ENCODE measurements at places on chromosomes 13 and 19. TPM values are rescaled to one million over a fixed set of nuclear protein-coding genes. Genes with fewer than 3 reads are reported as not detected.

The RDH8 gene
- total RNA-seq, result not detected

The TRPM4 gene
- 51.6 TPM for total RNA-seq

DNA sequence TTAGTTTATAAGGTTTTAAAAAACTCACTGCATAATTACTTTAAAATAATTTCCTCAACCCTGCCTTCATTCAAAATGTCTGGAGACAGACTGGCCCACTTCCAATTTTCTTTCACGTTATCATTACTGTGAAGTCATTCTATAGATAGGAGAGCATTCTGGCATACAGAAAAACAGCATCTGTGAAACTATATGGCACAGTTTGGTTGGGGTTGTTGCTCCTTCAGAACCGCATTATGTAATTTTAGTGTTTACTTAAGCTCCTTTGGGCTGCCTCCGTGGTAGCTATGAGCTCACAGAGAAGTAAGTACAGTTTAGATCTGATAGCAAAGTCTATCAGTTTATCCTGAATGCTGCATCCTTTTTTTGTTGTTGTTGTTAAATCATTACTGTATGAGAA, 104.3 kb downstream of the KCNRG start:
- no peak overlapping the region for H3K4me3 ChIP-seq
- H3K4me1 ChIP-seq, result peaks cover 64% of the 10 kb centered on the region
- H3K36me3 ChIP-seq, result no peaks in the 10 kb centered on the region
- no peak for DNase-seq

The S1PR5 gene
- 2.4 TPM for total RNA-seq

The CEACAM21 gene
- total RNA-seq, result 28.8 TPM

The PBX4 gene
- total RNA-seq, result 3.7 TPM

DNA sequence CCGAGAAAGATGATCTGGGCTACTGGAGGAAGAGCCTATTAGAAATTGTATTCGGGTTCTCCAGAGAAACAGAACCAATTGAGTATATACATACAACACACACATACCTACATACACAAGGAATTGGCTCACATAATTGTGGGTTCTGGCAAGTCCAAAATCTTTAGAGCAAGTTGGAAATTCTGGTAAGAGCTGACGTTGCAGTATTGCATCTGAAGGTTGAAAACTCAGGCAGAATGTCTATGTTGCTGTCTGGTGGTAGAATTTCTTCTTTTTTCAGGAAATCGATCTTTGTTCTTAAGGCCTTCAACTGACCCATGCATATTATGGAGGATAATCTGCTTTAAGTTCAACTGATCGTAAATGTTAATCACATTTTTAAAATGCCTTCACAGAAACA, 15.5 kb upstream of the OLFM4 start:
- H3K27me3 ChIP-seq, result no peaks in the 10 kb centered on the region
- DNase-seq, result no peak
- H3K4me3 ChIP-seq, result no peak overlapping the region
- H3K4me1 ChIP-seq, result no peaks in the 10 kb centered on the region
- no peaks in the 10 kb centered on the region for H3K36me3 ChIP-seq

- DNase-seq, result no peak
- H3K4me3 ChIP-seq, result no peak overlapping the region
- peaks cover 10% of the 10 kb centered on the region for H3K27me3 ChIP-seq
- no peaks in the 10 kb centered on the region for H3K4me1 ChIP-seq
- H3K27ac ChIP-seq, result no peak overlapping the region
These were observed 20.6 kb downstream of the ELAVL3 start for GRCh38 chr19:11460207-11460606.

The CCDC61 gene
- total RNA-seq, result 16.3 TPM

DNA sequence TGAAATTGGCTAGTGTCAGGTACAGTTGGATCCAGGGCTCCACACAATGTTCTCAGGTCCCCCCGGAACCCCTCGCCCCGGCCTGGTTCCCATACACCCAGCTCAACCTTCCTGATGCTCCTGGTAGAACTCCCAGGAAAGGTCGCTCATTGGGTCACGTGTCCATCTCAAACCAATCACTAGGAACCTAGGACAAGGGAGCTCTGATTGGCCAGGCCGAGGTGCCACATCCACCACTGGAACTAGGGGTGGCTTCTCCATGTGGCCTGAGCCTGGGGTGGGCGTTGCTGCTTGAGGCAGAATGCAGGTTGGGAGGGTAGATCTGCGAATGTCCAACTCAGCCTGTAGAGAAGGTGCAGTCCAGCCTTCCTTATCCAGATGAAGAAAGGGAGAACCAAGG, 6.9 kb upstream of the MEF2B start:
- no peaks in the 10 kb centered on the region for H3K4me1 ChIP-seq
- H3K27me3 ChIP-seq, result no peaks in the 10 kb centered on the region
- no peak overlapping the region for H3K27ac ChIP-seq
- H3K4me3 ChIP-seq, result no peak overlapping the region
- DNase-seq, result no peak

The ZIC2 gene
- not detected for total RNA-seq

The NAT14 gene
- 16.6 TPM for total RNA-seq

GRCh38 chr19:50008532-50008931, 16.6 kb downstream of the VRK3 start:
- H3K4me1 ChIP-seq, result peaks cover 13% of the 10 kb centered on the region
- peaks cover 90% of the 10 kb centered on the region for H3K36me3 ChIP-seq
- H3K27me3 ChIP-seq, result no peaks in the 10 kb centered on the region
- no peak overlapping the region for H3K4me3 ChIP-seq
- no peak overlapping the region for H3K27ac ChIP-seq
- no peak for DNase-seq

GRCh38 chr19:28652765-28653164, 560.2 kb downstream of the UQCRFS1 start:
- no peak for DNase-seq
- H3K27ac ChIP-seq, result no peak overlapping the region
- no peaks in the 10 kb centered on the region for H3K27me3 ChIP-seq
- H3K4me3 ChIP-seq, result no peak overlapping the region

DNA sequence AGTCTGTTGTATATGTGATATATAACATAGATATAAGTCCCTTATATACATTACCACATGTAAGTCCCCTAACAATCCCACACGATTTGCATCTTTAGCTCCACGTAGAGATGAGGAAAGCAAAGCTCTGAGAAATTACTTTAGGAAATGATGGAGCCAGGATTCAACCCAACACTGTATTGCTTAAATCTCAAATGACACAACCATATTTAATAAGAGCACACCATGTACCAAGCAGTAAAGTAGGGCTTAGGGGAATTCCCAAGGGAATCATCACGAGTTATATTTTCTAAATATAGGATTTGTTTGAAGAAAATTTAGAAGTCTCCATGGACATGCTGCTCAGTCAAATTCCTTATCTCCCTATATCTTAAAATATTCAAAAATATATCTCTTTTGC, 61.3 kb upstream of the POMP start:
- H3K27me3 ChIP-seq, result no peaks in the 10 kb centered on the region
- H3K27ac ChIP-seq, result no peak overlapping the region
- no peaks in the 10 kb centered on the region for H3K36me3 ChIP-seq
- H3K4me3 ChIP-seq, result no peak overlapping the region
- DNase-seq, result no peak

- H3K36me3 ChIP-seq, result no peaks in the 10 kb centered on the region
- no peak for DNase-seq
- no peaks in the 10 kb centered on the region for H3K27me3 ChIP-seq
- no peak overlapping the region for H3K27ac ChIP-seq
- no peaks in the 10 kb centered on the region for H3K4me1 ChIP-seq
These were observed 8.0 kb upstream of the ZNF443 start for GRCh38 chr19:12448808-12449207.

- no peaks in the 10 kb centered on the region for H3K27me3 ChIP-seq
- H3K4me3 ChIP-seq, result no peak overlapping the region
- H3K27ac ChIP-seq, result no peak overlapping the region
- DNase-seq, result no peak
These were observed 275.3 kb upstream of the PRR20A start for GRCh38 chr13:56865416-56865815.

- H3K27ac ChIP-seq, result no peak overlapping the region
- no peaks in the 10 kb centered on the region for H3K36me3 ChIP-seq
- DNase-seq, result no peak
- no peak overlapping the region for H3K4me3 ChIP-seq
- no peaks in the 10 kb centered on the region for H3K27me3 ChIP-seq
These were observed 304.4 kb downstream of the DCLK1 start for GRCh38 chr13:35826626-35827254.

GRCh38 chr13:29922281-29922821, 71.9 kb upstream of the UBL3 start:
- no peaks in the 10 kb centered on the region for H3K27me3 ChIP-seq
- peak overlapping the region; percentile 81 for H3K27ac ChIP-seq
- peaks cover 26% of the 10 kb centered on the region for H3K4me1 ChIP-seq
- DNase-seq, result no peak
- no peaks in the 10 kb centered on the region for H3K36me3 ChIP-seq

The TMEM238 gene
- total RNA-seq, result 16.4 TPM

The HNRNPL gene
- total RNA-seq, result 274 TPM

The OR4F17 gene
- not detected for total RNA-seq

DNA sequence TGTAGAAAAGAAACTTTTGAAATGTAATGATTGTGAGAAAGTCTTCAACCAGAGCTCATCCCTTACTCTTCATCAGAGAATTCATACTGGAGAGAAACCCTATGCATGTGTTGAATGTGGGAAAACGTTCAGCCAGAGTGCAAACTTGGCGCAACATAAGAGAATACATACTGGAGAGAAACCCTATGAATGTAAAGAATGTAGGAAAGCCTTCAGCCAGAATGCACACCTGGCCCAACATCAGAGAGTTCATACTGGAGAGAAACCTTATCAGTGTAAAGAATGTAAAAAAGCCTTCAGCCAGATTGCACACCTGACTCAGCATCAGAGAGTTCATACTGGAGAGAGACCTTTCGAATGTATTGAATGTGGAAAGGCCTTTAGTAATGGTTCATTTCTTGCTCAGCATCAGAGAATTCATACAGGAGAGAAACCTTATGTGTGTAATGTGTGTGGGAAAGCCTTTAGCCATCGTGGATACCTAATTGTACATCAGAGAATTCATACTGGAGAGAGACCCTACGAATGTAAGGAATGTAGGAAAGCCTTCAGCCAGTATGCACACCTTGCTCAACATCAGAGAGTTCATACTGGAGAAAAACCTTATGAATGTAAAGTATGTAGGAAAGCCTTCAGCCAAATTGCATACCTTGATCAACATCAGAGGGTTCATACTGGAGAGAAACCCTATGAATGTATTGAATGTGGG, 19.3 kb downstream of the ZNF583 start:
- H3K36me3 ChIP-seq, result peaks cover 8% of the 10 kb centered on the region
- no peak for DNase-seq
- no peak overlapping the region for H3K27ac ChIP-seq
- H3K4me1 ChIP-seq, result no peaks in the 10 kb centered on the region
- no peak overlapping the region for H3K4me3 ChIP-seq

The ACER1 gene
- not detected for total RNA-seq

GRCh38 chr19:47239152-47239551, 8.2 kb upstream of the BBC3 start:
- peaks cover 14% of the 10 kb centered on the region for H3K27me3 ChIP-seq
- H3K27ac ChIP-seq, result no peak overlapping the region
- H3K4me1 ChIP-seq, result peaks cover 34% of the 10 kb centered on the region
- DNase-seq, result no peak
- H3K4me3 ChIP-seq, result peak overlapping the region; percentile 34

- H3K27ac ChIP-seq, result no peak overlapping the region
- H3K4me1 ChIP-seq, result no peaks in the 10 kb centered on the region
- no peak for DNase-seq
- H3K4me3 ChIP-seq, result no peak overlapping the region
- no peaks in the 10 kb centered on the region for H3K36me3 ChIP-seq
These were observed 716.2 kb upstream of the GPC6 start for GRCh38 chr13:92510416-92510815.

- H3K4me1 ChIP-seq, result no peaks in the 10 kb centered on the region
- no peak for DNase-seq
- no peaks in the 10 kb centered on the region for H3K36me3 ChIP-seq
- no peaks in the 10 kb centered on the region for H3K27me3 ChIP-seq
These were observed 415.2 kb downstream of the KCTD12 start for GRCh38 chr13:76470991-76471390.
